Heart left ventricle (tissue), 16 donors: ENCODE measurements at places on chromosomes 16 and 17. TPM values are rescaled to one million over a fixed set of nuclear protein-coding genes. Genes with fewer than 3 reads are reported as not detected.

DNA sequence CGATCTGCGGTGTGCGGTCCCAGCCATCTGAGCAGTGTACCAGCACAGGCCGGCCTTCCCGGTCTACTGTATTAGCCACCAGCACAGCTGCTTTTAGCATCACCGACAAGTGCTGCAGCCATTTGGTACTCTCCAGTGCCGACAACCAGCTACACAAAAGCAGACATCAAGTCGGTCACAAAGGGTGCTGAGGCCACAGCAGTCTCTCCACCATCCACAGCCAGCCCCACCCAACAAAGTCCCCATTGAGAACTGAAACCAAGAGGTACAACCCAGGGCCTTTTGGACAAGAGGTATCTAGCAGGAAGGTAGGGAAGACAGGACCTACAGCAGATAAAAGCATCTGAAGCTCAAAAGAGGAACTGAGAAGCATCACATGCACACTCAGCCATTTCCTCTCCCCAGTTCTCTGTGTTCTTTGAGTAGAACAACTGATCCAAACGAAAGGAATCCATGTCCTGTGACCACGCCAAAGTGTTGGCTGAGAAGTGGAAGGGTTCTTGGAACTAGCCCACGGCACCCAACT is 9.5 kb downstream of the MTMR4 start:
- H3K4me3 ChIP-seq: no peak overlapping the region
- H3K4me1 ChIP-seq: no peaks in the 10 kb centered on the region
- no peaks in the 10 kb centered on the region for H3K27me3 ChIP-seq
- no peak overlapping the region for H3K27ac ChIP-seq
- no peak for DNase-seq

GRCh38 chr17:46803544-46803943 is 14.9 kb downstream of the WNT3 start:
- no peak overlapping the region for H3K4me3 ChIP-seq
- no peak for DNase-seq
- H3K4me1 ChIP-seq: no peaks in the 10 kb centered on the region
- H3K27me3 ChIP-seq: peaks cover 5% of the 10 kb centered on the region
- no peak overlapping the region for H3K27ac ChIP-seq
- H3K36me3 ChIP-seq: no peaks in the 10 kb centered on the region

TEDC2 gene
- total RNA-seq: 4.9 TPM

GRCh38 chr16:69112285-69113129 is 7.1 kb downstream of the HAS3 start:
- H3K27me3 ChIP-seq: no peaks in the 10 kb centered on the region
- no peak overlapping the region for H3K27ac ChIP-seq
- DNase-seq: peak; percentile 57
- H3K4me3 ChIP-seq: no peak overlapping the region
- peaks cover 40% of the 10 kb centered on the region for H3K4me1 ChIP-seq
- no peaks in the 10 kb centered on the region for H3K36me3 ChIP-seq

- no peak overlapping the region for H3K4me3 ChIP-seq
- no peaks in the 10 kb centered on the region for H3K27me3 ChIP-seq
- no peak overlapping the region for H3K27ac ChIP-seq
- peaks cover 26% of the 10 kb centered on the region for H3K4me1 ChIP-seq
- no peak for DNase-seq
- no peaks in the 10 kb centered on the region for H3K36me3 ChIP-seq
Measured at GRCh38 chr17:40247926-40248495, 28.9 kb downstream of the WIPF2 start.

DNA sequence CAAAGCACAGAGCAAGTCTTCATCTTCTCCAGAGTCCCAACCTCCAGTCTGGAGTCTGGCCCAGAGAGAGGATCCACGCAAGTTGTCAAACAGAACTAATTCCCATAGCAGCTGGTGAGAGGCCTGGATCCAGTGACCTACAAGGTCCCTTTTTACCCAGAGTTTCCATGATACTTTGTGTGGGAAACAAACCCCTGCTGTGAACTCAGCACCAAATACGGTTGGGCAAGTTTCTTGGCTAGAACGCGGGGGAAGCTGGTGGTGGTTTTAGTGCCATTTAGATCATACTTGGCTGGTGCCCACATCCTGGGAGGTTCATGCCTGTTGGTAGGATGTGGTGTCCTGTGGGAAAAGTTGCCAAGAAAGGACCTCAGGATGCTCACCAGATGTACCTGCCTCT is 18.1 kb downstream of the TMC7 start:
- H3K4me1 ChIP-seq: no peaks in the 10 kb centered on the region
- H3K4me3 ChIP-seq: no peak overlapping the region
- no peak overlapping the region for H3K27ac ChIP-seq
- no peaks in the 10 kb centered on the region for H3K36me3 ChIP-seq
- H3K27me3 ChIP-seq: no peaks in the 10 kb centered on the region
- no peak for DNase-seq

NKIRAS2 gene
- 52.8 TPM for total RNA-seq

DNA sequence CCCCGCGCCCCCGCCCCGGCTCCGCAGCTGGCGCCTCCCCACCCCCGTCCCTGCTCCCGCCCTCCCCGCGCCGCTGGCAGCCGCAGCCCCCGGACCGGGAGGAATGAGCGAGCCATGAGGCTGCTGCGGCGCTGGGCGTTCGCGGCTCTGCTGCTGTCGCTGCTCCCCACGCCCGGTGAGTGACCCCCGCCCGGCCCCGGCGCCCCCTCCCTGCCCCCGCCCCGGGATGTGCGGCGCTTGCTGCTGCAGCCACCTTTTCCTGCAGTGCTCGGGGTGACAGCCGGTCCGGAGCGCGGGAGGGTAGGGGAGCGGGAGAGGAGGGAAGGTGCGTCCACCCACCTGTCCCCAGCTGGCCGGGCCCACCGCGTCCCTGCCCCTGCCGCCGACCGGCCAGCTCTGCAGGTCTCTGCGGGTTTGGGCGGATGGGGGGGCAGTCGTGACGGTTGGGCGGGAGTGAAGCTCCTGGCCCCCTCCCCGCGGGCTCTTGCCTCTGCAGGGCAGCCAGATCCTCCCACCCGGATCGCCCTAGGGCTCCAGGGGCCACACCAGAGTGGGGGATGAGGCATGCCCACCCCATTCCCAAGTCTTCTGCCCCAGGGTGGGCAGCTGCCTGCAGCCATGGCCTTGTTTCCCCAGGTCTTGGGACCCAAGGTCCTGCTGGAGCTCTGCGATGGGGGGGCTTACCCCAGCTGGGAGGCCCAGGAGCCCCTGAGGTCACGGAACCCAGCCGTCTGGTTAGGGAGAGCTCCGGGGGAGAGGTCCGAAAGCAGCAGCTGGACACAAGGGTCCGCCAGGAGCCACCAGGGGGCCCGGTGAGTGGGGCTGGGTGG is 513 bp downstream of the ADAM11 start:
- peak overlapping the region; percentile 52 for H3K4me3 ChIP-seq
- no peak overlapping the region for H3K27ac ChIP-seq

GRCh38 chr17:4497101-4497824 is 1.4 kb upstream of the SPNS2 start:
- no peak for DNase-seq
- H3K36me3 ChIP-seq: no peaks in the 10 kb centered on the region
- peaks cover 6% of the 10 kb centered on the region for H3K4me1 ChIP-seq
- peaks cover 33% of the 10 kb centered on the region for H3K27me3 ChIP-seq

MMP25 gene
- total RNA-seq: 0.62 TPM

DNA sequence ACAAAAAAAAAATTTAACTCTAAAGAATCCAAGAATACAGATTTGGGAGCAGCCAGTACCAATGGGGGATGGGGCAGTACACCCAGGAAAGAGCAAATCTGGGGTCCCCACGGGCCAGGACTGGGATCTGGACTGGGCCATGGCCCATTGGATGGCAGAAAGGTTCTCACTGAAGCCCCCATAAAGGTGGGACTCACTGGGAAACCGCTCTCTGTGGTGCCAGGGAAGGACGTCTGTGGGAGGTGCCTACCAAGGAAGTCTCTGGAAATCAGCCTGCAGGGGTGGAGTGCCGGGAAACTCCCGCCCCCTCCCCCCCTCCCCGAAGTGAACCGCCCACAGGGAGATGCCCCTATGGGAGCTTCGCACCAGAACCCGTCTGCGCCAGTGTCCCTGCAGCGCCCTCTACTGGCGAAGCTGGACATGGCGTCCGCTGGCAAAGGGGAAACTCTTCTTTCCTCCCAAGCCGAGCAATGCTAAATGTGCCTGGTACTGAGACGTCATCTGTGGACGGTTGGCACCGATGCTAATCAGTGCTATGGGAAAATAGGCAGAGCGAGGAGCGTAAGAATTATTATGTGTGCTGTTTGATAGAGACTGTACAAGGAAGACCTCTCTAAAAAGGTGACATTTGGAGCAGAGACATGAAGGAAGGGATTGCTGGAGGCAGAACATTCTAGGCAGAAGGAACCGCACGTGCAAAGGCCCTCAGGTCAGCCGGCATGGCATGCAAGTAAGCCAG is 671.1 kb downstream of the WWOX start:
- no peaks in the 10 kb centered on the region for H3K27me3 ChIP-seq
- no peaks in the 10 kb centered on the region for H3K4me1 ChIP-seq
- H3K36me3 ChIP-seq: no peaks in the 10 kb centered on the region
- H3K4me3 ChIP-seq: no peak overlapping the region
- peak; percentile 70 for DNase-seq
